Gastroesophageal sphincter (tissue), 4 donors: ENCODE measurements at places on chromosomes 4 and X.
A peak's percentile ranks its signal among the peaks of the same experiment; 100 is the strongest.

- H3K36me3 ChIP-seq, result no peaks in the 10 kb centered on the region
- H3K27me3 ChIP-seq, result no peaks in the 10 kb centered on the region
- H3K4me1 ChIP-seq, result peaks cover 3% of the 10 kb centered on the region
- no peak for ATAC-seq
- H3K4me3 ChIP-seq, result no peak overlapping the region
Observed at GRCh38 chr4:55409468-55410171, 13.9 kb downstream of the TMEM165 start.

DNA sequence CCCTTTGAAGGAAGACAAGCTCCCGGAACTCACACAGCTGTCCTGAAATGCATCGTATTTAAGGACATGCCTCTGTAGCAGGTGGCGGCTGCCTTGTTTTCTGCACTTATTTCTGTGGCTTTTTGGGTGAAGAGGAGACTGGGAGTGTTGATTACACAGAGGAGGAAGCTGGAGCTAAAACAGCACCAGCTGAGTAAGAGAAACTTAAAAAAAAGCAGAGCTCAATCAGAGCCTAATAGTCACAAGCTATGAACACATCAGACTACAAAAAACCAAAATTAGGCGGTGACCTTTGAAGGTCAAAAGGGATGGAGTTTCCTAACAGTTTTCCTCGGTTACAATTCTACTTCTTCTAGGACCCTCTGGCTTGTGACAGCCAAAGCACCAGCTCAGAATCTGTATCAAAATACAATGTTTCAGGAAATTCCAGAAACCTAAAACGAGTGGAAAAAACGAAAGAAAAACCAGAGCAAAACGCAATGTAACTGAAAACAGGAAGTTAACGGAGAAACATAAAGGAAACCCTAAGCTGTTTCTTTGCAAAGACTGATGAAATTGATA, 13.5 kb downstream of the PRKX start:
- no peaks in the 10 kb centered on the region for H3K4me1 ChIP-seq
- ATAC-seq, result no peak
- H3K27ac ChIP-seq, result peak overlapping the region; percentile 49
- no peaks in the 10 kb centered on the region for H3K27me3 ChIP-seq
- H3K36me3 ChIP-seq, result no peaks in the 10 kb centered on the region

DNA sequence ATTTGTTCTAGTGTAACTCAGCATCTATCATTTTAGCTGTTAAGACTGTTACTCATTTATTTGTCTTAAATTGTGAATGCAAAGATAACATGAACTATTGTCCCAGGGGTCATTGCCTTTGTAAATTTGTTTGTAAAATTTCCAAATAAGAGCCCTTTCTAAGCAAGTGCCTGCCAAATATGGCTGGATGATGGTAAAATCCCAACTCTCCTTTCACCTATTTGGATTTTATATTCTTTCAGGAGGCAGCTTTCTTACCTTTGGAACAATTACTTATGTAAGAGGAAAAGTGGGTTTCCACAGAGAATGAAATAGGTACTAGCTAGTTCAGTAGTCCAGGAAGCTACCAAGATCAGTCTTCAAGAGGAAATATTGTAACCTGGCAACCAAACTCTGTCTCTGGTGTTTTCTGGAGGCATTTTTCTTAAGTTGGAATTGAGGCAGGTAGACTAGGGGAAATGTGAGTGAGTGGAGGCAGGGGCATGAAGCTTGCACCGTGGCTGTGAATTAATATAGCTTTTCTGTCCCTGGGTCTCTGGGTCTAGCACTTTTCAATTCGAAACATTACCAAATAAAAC, 363.0 kb upstream of the ZCCHC13 start:
- H3K27me3 ChIP-seq, result no peaks in the 10 kb centered on the region
- no peak for ATAC-seq
- no peaks in the 10 kb centered on the region for H3K36me3 ChIP-seq
- H3K4me3 ChIP-seq, result no peak overlapping the region
- no peak overlapping the region for H3K27ac ChIP-seq

DNA sequence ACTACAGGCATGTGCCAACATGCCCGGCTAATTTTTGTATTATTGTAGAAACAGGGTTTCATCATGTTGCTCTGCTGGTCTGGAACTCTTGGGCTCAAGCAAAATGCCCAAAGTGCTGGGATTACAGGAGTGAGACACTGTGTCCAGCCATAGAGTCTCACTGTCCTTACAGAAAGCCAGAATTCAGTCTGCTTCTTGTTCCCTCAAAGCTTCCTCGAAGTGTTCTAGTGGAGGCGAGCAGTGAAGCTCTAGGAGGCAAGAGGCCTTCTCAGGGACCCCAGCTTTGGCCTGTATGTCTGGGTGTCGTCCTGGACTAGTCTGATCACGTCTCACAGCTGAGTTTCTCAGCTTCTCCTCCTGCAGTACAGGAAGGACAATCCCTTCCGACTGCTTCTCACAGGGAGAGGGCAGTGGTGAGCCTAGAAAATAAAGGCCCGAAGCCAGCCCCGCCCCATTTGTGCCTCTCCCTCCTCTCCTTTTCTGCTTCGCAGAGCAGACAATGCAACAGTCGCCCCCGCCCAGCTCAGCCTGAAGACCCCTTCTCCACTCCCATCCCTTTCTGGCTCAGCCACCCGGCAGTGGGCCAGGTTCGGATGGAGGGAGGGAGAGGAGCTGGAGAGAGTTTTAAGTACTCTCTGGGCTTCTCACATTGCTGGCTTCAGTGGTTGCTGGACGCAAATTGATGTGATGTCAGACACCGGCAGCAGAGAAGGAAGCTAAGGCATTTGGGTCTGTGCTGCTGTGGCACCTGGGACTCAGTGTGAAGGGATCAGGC, 11.1 kb upstream of the FAM3A start:
- ATAC-seq, result peak; percentile 89
- H3K4me3 ChIP-seq, result no peak overlapping the region
- H3K36me3 ChIP-seq, result peaks cover 11% of the 10 kb centered on the region
- H3K27ac ChIP-seq, result peak overlapping the region; percentile 78

GRCh38 chr4:148852092-148852699, 410.0 kb upstream of the NR3C2 start:
- no peak for ATAC-seq
- peaks cover 5% of the 10 kb centered on the region for H3K4me1 ChIP-seq
- no peaks in the 10 kb centered on the region for H3K27me3 ChIP-seq
- H3K36me3 ChIP-seq, result no peaks in the 10 kb centered on the region
- no peak overlapping the region for H3K27ac ChIP-seq

DNA sequence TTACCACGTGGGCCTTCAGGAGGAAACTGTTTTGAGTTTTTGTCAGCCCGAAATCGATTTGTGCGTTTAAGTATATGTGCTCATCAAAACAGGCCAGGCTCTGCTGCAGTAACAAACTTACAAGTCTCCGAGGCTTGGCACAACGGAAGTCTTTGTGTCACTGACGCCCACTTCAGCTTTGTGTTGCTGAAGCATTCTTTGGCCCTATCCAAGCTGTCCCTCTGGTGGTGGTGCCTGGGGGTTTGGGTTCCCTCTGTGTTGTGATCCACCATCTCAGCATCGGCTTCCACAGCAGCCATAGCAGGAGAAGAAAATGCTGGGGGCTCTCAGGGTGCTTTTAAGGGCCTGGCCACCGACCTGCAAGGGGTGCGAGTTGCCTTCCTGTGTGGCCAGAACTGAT, 176.4 kb downstream of the PTTG2 start:
- H3K4me1 ChIP-seq, result peaks cover 2% of the 10 kb centered on the region
- H3K27me3 ChIP-seq, result no peaks in the 10 kb centered on the region
- no peak for ATAC-seq
- H3K27ac ChIP-seq, result no peak overlapping the region
- H3K36me3 ChIP-seq, result no peaks in the 10 kb centered on the region

- H3K4me1 ChIP-seq, result no peaks in the 10 kb centered on the region
- no peak overlapping the region for H3K4me3 ChIP-seq
- no peak for ATAC-seq
- H3K36me3 ChIP-seq, result no peaks in the 10 kb centered on the region
Observed at GRCh38 chr4:57865264-57865663, 755.1 kb upstream of the IGFBP7 start.

GRCh38 chr4:1091561-1091995, 21.8 kb downstream of the RNF212 start:
- no peak overlapping the region for H3K4me3 ChIP-seq
- no peaks in the 10 kb centered on the region for H3K4me1 ChIP-seq
- H3K27ac ChIP-seq, result no peak overlapping the region
- H3K27me3 ChIP-seq, result peaks cover 11% of the 10 kb centered on the region
- no peak for ATAC-seq
- H3K36me3 ChIP-seq, result no peaks in the 10 kb centered on the region

- ATAC-seq, result no peak
- no peaks in the 10 kb centered on the region for H3K27me3 ChIP-seq
- no peaks in the 10 kb centered on the region for H3K36me3 ChIP-seq
- H3K4me3 ChIP-seq, result no peak overlapping the region
Observed at GRCh38 chr4:111707491-111707890, 437.8 kb upstream of the FAM241A start.

GRCh38 chr4:182425302-182425701, 182.1 kb downstream of the TENM3 start:
- H3K4me1 ChIP-seq, result no peaks in the 10 kb centered on the region
- no peak overlapping the region for H3K27ac ChIP-seq
- H3K36me3 ChIP-seq, result no peaks in the 10 kb centered on the region
- no peak for ATAC-seq
- H3K27me3 ChIP-seq, result no peaks in the 10 kb centered on the region
- no peak overlapping the region for H3K4me3 ChIP-seq

DNA sequence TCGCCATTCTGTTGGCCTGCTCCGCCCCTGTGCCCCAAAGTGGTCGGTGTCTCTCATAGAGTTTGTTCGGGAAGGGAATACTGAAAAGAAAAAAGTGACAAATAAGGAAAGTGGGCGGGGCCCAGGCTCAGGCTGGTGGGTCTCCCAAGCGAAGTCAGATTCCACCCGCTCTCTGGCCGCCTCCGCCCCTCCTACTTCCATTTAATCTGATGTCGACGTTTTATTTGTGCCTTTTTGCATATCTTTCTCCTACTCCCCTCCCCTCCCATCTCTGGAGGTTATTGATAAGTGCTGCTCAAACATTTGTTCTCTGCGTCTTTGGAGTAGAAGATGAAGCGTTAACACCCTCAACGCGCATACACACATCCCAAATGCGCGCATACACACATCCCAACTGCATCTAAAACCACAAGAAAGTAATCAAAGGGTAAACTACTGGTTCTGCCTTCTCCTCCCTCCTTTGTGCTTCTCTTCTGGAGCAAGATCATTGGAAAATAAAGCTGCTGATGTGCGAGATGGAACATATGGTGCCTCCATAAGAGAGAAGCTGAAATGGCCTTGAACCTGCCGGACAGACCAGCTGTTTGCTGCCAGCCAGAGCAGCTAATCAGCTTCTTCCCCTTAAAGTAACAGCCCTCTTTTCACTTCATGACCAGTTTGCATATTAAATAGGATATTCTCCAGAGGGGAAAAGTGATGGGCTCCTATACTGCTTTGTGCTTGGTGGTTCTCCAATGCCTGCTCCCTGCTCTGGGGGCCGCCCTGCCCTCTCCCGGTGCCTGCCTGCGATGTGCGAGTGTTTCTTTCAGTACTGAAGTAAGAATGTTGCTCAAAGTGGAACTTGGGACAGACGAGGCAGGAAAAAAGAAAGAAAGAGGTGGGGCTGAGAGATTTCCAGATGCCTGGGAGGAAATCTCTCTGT, 3.1 kb downstream of the MAMLD1 start:
- H3K27me3 ChIP-seq, result no peaks in the 10 kb centered on the region
- ATAC-seq, result no peak
- H3K36me3 ChIP-seq, result no peaks in the 10 kb centered on the region
- peak overlapping the region; percentile 48 for H3K4me3 ChIP-seq

GRCh38 chr4:72243641-72244040, 211.8 kb downstream of the NPFFR2 start:
- no peaks in the 10 kb centered on the region for H3K27me3 ChIP-seq
- ATAC-seq, result no peak
